ENCODE measurements at places on chromosomes 13 and 19. TPM values are rescaled to one million over a fixed set of nuclear protein-coding genes. Genes with fewer than 3 reads are reported as not detected.

POLR1D gene
- polyA plus RNA-seq = 125 TPM

DNA sequence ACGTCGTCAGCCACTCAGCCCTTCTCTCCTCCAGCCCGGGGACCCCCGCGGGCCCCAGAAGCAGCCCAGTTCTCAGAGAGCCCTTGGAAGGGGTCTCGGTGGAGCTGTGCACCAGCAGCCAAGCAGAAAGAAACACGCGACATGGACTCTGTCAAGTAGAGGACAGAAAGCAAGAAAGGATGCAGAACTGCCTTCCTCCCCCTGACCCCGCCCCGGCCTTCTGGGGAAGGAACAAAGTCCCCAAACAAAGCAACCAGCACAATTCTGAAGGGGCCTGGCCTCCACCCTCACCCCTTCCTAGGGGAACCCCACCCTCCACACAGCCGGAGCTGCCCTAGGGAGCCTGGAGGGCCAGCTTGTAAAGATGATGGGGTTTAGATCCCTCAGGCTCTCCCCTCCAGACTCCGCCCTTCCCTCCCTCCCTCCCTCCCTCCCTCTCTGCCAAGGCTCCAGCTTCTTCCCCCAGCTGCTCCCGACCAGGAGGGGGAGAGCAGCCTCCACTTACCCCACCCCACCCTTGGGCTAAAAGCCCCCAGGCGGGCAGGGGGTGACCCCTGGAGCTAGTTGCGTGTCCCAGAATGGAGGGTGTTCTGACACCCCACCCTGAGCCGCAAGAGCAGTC, 7.8 kb downstream of the LYL1 start:
- no peak for DNase-seq

GRCh38 chr13:49977992-49978391, 18.9 kb upstream of the TRIM13 start:
- no peak for DNase-seq

DNA sequence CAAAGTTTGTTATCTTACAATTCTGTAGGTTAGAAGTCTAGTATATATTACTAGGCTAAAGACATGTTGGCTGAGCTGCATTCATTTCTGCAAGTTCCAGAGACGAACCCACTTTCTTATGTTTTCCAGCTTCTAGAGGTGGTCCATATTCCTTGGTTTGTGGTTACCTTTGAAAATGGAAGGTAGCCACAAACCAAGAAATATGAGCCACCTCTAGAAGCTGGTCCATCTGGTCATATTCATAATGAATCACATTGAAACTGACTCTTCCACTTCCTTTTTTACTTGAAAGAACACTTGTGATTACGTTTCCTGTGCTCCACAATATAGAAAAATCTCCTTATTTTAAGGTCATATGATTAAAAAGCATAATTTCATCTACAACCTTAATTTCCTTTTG, 943.0 kb upstream of the PCDH9 start:
- no peak for DNase-seq

DNA sequence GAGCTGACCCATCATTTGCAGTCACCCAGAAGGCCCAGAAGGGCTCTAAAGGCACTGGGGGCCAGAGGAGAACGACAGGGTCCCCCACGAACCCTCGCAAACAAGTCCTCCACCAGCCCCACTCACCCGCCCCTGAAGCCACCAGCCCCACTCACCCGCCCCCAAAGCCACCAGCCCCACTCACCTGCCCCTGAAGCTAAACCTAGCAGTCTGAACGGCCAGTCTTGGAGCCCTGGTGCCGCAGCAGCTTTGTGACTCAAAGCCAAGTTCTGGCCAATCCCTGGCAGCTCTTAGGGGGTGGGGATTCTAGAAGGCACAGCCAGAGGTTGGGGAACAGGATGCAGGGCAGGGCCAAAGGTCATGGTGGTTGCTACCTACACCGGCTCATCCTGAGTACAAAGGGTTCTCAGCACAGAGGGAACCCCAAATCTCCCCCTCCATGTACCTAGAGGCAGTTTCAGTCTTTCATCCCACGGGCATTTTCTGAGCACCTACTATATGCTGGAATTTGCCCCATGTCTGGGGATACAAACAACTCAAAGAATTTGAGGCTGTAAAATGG, at the start of gene IQCN:
TSS of gene IQCN (minus strand) at position 234 of the 562 bp plus-strand sequence. CDS start 4,974 bp downstream, outside the sequence.
- DNase-seq = no peak

- DNase-seq = no peak
These were observed at the start of gene NLRP8 for GRCh38 chr19:55947532-55947931. NLRP8 (plus strand) TSS chr19:55947832.

Measured in left kidney (tissue), 8 donors.